CD4-positive, alpha-beta T cell treated with Interleukin-17A for 1 hour (primary cell): ENCODE measurements at places on chromosomes 11 and 22.

- DNase-seq, result no peak
Observed at GRCh38 chr11:36249246-36249645, 40.0 kb downstream of the COMMD9 start.

GRCh38 chr22:20118300-20119020 is 1.4 kb upstream of the TRMT2A start:
- DNase-seq, result no peak

- DNase-seq, result no peak
Observed at GRCh38 chr11:32204751-32205150, 113.9 kb downstream of the RCN1 start.

DNA sequence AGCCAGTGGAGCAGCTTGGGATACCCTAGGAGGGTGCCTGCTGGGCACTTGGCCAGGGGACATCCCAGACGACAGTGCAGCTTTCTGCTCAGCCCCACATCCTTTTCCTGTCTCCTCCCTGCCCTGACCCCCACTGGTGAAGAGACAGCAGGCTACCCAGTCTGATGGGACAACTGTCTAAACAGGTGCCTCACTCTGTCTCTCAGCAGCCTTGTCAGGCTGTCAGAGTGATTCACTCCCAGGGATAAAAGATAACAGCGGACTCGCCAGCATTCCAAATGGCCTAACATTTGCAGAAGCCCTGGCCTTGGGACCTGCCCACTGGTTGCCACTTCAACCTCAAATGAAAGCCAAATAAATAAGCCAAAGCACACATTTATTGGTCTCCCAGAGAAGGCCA is 318.6 kb upstream of the PLET1 start:
- DNase-seq, result no peak

DNA sequence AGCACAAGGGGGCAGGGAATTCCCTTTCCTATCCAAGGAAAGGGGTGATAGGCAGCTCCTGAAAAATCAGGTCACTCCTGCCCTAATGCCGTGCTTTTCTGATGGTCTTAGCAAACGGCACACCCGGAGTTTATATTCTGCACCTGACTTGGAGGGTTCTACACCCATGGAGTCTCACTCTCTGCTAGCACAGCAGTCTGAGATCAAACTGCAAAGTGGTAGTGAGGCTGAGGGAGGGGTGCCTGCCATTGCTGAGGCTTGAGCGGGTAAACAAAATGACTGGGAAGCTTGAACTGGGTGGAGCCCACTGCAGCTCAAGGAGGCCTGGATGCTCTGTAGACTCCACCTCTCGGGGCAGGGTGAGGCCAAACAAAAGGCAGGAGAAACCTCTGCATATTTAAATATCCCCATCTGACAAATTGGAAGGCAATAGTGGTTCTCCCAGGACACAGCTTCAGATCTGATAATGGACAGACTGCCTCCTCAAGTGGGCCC is 194.7 kb downstream of the OR4A47 start:
- DNase-seq, result no peak

- no peak for DNase-seq
Observed at GRCh38 chr22:24097961-24098391, 83.3 kb upstream of the SUSD2 start.

DNA sequence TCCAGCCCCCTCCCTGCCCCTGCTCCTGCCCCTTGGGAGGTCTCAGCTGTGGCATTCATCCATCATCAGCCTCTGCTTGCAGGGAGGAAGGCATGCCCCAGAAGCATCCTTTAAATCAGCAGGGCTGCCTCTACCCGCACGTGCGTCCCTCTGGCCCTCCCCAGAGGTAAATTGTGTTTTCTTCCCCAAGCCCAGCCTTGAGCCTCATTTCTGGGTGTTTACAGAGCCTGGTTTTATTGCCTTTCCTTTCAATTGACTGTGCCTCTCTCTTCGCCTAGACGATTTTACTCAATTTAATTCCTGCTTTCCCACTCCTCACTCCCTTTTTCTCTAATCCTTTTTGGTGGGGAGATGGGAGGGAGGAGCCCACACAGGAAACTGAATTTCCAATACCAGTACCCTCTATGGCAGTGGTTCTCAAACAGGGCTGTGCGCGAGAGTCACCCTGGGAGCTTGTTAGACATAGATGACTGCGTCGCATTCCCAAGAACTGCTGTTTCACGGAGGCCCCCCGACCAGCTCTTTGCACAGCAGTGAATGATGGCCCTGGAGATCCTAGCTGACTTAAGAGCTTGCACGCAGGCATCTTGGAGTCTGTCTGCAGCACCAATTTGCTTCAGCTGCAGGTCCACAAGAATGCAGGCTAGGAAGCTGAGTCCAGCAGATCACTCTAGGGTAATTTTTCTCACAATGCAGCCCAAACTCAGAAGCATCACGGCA is 15.1 kb upstream of the OAF start:
- DNase-seq, result no peak

GRCh38 chr22:17472932-17473331 is 90.4 kb upstream of the SLC25A18 start:
- no peak for DNase-seq

DNA sequence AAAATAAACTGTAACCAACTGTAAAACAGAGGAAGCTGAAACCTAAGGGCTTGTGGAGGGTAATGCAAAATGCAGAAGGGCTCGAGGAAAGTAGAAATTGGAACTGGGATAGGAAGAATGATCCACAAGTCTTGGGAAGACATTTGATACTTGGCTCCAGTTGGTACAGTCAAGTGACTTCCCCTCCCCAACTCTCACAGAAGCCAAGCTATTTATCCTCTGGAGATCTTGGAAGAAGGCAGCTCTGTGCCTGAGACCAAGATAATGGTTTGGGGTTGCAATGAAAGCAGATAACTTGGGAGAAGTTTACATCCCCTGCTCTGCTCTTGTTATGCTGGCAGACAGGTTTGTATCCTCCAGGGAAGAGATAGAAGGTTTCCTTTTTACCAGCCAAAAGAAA is 198.9 kb upstream of the ZC3H12C start:
- no peak for DNase-seq

- no peak for DNase-seq
Observed at GRCh38 chr11:5550440-5551095, 2.2 kb upstream of the OR52H1 start.

GRCh38 chr11:115548878-115549528 is 44.8 kb upstream of the CADM1 start:
- no peak for DNase-seq

DNA sequence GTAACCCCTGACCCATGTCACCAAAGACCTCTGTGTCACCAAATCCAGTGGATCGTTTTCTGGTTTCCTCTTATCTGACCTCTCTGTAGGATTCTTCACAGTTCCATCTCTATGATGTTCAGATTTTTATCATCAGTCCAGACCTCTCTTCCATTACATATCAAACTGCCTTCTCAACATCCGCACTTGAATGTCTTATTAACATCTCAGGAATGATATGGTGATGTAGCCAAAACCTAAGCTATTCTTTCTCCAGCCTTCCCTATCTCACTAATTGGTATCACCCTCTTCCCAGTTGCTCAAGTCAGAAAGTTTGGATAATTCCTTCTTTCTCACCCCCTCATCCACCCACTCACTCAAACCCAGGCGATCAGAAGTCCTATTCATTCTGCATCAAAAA is 13.4 kb downstream of the APLNR start:
- DNase-seq, result no peak

- DNase-seq, result no peak
Observed at GRCh38 chr11:112881461-112881860, 79.8 kb upstream of the NCAM1 start.

GRCh38 chr11:2805388-2806056 is 80.1 kb downstream of the CDKN1C start:
- DNase-seq, result no peak

- DNase-seq, result no peak
Observed at GRCh38 chr11:46475926-46476545, 84.5 kb upstream of the CHRM4 start.
